ENCODE measurements at places on chromosomes 1 and 21.

DNA sequence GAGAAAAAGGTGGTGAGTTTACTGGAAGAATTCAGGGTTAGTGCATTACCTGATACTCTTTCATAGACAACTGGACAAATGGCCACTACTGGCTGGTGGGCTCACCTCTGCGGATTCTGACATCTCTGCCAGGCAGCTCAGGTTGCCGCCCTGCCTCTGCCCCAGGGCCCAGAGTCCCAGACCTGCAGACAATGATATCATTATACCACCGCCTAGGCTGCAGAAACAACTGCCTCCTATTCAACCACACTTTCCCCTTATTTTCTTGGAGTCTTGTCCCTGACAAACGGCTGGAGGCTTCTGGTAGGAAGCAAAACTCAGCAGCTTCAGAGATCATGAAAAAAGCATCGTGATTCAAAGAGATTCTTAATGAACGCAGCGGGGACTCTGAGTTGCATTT is 37.0 kb downstream of the IRF2BP2 start:
- DNase-seq = no peak

DNA sequence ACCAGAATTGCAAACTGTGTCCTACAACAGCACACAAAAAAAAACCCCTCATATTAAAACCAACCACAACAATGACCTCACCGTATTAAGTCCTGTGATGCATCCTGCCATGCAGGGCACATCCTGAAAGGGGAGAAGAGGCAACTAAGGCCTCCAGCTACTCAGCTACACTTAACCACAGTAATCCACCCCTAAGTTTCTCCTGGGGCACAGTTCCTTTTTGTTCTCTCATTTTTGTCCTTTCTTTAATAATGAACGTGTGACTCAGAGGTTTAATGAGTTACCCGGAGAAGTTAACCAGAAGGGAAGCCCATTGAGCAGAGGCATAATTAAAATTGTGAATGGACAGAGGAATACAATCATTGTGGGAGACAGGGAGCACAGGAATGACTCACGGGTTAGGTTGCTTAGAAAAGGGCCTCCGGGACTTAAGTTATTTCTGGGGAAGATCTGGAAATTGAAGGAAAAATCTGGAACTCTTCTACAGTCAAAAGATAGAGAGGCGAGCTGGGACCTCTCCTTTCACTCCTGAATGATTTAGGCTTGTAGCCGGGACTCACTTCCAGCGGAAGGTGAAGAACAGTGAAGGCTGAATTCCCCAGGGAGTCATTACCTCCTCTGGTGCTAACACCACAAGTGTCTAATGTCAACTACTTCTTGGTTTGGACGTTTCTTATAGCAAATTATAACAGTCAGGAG is 36.9 kb upstream of the HIVEP3 start:
- DNase-seq = no peak

DNA sequence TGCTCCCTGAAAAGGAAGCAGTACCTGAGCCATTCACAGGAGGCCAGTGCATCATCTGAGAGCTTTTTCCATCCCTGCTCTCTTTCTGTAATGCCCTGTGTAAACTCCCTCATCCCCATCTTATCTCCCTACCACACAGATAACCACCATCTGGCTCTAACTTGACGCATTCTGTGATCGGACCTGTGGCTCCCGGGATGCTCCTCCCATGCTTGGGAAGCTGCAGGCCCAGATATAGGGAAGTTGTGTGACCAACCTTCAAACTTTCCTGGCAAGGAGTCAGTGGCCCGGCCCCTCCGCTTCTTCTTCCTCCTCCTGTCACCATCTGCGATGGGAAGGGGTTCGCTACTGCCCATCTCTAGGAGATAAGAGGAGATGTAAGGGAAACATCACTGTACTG is 21.1 kb downstream of the MKNK1 start:
- DNase-seq = no peak

- DNase-seq = no peak
Observed at GRCh38 chr1:85074365-85074964, 26.2 kb upstream of the MCOLN3 start.

DNA sequence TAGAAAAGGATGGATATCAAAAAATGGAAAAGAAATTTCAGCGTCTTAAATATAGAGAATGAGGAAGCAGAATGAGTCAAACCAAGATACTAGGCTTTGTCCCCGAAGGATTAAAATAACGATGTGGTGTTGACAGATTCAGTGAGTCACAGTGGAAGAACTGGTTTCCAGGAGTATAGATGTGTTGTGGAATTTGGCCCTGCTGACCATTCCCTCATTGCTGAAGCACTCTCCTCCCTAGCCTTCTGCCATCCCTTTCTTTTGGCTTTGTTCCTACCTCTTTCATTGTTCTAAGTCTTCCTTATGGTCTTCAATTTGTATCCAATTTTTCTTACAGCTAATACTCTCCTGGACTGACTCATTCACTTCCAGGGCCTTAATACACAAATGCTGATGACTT is 23.1 kb upstream of the USP25 start:
- no peak for DNase-seq

- no peak for DNase-seq
Observed at GRCh38 chr1:201142011-201142848, 12.0 kb downstream of the TMEM9 start.

All from T-helper 9 cell (primary cell).